IPS-NIHi11 (cell line): ENCODE measurements at places on chromosomes 11 and 22.
A peak's percentile ranks its signal among the peaks of the same experiment; 100 is the strongest.

- DNase-seq = no peak
Observed at GRCh38 chr11:1520663-1521267, 34.2 kb upstream of the MOB2 start.

DNA sequence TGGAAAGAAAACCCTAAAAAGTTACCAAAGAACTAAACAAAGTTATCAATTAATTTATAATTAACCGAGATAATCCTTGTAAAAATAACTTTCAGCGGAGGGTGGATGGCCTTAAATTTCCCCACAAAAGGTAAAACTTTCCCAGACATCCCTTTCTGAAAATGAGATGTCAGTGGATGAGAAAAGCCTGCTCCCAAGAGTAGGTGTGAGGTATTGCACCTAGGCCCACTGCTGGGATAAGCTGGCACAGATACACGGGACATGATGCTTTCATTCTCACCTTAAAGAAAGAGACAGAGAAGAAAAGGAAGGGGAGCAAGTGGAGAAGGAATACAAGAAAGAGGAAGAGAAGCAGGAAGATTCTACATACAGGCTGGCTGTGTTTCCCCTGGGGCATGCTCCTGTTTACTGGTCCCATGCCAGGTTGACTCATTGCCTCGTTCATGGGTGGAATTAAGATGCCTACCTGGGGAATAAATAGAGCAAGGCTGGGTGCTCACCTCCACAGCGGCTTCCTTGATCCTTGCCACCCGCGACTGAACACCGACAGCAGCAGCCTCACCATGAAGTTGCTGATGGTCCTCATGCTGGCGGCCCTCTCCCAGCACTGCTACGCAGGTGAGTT lies at the start of gene SCGB2A2:
Gene SCGB2A2 (plus strand): TSS at position 505 of the 625 bp plus-strand sequence. CDS start 59 bp downstream, at position 564.
- peak; percentile 39 for DNase-seq

DNA sequence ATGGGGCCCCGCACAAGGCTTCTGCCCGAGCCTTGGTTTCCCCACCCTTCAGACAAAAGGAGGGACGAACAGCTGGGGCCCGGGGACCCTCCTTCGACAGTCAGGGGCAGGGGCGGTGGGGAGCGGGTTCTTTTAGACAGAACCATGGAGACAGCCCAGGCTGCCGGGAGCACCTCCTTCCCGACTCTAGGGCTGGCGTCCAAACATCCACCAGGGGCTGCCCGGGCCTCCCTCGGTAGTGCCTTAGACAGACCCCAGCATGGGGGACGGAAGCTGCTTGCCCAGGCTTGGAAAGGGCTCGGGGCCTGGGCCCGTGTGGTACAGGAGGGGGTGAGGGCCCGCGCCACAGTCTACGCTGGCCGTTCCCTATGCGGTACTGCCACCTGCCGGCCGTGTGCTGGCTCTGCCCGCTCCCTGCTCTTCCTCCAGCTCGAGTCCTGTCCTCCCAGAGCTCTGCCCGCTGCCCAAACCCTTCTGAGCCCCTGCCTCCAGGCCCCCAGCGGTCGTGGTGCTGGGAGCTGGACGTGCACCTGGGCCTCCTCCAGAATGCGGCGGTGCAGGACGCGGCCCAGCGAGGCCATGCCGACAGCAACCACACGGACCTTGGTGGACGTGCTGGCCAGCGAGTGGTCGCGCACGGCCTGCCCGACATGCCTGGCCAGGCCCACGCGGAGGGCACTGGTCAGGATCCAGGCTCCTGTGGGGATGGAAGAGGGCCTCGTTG lies 20.1 kb downstream of the TSSC4 start:
- DNase-seq = peak; percentile 98

- peak; percentile 62 for DNase-seq
Observed at GRCh38 chr22:17199003-17199731, 20.1 kb downstream of the ADA2 start.

DNA sequence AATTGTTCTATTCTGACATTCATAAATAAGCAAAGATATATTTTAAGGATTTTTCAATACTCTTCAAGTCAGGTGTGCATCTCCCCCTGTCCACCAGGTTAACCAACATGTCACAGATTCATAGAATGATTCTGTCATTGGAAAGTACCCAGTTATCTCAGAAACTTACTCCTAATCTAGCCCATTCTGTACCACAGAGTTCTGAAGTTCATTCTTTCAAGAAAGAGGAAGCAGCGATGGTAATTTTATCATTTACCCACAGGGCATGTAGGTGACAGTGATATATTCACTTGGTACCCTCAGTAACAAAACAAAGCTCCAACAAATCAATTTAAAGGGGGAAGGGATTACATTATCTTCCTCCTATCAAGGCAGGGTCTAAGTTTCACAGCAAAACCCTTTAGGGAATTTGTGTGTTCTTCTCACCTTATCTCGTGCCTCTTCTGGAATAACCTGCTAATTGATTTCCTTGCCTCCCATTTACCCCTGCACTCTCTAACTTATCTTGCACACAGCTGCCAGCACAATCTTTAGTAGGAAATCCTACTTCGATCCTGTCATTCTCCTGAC lies 19.0 kb upstream of the MPPED2 start:
- no peak for DNase-seq

GRCh38 chr22:20787223-20787622 lies 13.3 kb downstream of the SERPIND1 start:
- DNase-seq = no peak

DNA sequence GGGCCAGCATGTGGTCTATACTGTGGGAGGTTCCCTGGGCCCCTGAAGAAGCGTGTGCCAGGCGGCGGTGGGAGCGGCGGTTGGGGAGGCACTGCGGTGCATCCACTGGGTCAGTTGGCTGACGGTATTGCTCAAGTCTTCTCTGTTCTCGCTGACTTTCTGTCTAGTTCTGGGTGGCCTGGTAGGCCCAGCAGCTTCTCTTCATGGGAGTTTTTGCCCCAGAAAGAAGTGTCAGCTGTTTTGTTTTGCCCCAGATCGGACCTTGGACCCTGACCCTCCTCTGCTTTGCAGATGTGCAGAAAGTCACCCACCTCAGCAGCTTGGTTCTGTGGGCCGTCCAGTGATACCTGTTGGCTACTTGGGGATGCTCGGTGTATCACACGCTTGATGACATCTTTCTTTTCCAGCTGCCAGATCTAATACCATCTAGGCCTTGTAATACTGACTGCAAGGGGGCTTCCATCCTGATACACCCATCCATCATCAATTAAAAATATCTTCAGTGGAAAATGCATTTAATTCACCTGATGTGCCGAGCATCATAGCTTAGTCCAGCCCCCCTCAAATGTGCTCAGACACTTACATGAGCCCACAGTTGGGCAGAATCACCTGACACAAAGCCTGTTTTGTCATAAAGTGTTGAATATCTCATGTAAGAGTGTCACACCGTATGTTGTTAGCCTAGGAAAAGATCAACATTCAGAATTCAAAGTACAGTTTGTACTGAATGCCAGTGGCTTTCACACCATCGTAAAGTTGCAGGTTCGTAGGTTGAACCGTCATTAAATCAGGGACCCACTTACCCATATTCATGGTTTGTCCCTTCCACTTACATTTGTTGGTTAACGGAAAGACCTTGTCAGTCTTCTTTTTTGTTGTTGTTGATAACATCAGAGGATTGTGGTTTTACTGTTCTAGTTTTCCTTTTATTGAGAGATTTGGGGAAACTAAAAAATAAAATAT lies 13.9 kb downstream of the ZBED4 start:
- DNase-seq = no peak

GRCh38 chr11:116459185-116460045 lies 313.4 kb downstream of the BUD13 start:
- DNase-seq = no peak

- DNase-seq = peak; percentile 94
Observed at GRCh38 chr11:61949169-61950034, 749 bp upstream of the BEST1 start.

DNA sequence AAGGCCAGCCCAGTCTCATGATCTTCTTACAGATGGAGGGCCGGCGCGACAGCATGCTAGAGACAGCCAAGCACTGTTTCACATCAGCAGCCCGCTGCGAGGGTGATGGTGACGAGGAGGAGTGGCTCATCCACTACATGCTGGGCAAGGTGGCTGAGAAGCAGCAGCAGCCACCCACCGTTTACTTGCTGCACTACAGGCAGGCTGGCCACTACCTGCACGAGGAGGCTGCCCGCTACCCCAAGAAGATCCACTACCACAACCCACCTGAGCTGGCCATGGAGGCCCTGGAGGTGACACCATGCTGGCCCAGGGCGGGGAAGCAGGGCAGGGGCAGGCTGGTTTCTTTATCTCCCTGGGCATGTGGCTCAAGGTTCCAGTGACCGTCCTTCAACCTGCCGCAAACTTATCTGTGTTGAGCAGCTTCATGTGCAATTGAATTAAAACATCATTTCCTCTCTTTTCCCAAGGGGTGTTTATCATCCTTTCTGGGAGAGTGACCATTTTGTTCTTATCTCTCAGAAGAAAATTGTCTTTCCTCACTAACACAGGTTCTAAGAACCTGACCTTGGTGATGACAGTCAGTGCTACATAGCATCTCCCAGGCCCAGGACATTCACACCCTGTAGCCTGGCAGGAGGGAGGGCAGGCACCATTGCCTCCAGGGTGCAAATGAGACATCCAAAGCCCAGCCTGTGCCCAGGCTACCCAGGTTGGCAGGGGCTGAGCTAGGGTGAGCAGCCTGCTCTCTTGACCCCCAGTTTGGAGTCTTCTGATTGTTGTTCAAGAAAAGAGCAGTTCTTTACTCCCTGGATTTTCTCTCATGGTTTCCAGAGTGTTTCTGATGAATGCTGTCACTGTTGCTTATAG lies 80.7 kb downstream of the CABIN1 start:
- DNase-seq = no peak

- no peak for DNase-seq
Observed at GRCh38 chr22:43432883-43433415, 21.1 kb downstream of the MPPED1 start.

DNA sequence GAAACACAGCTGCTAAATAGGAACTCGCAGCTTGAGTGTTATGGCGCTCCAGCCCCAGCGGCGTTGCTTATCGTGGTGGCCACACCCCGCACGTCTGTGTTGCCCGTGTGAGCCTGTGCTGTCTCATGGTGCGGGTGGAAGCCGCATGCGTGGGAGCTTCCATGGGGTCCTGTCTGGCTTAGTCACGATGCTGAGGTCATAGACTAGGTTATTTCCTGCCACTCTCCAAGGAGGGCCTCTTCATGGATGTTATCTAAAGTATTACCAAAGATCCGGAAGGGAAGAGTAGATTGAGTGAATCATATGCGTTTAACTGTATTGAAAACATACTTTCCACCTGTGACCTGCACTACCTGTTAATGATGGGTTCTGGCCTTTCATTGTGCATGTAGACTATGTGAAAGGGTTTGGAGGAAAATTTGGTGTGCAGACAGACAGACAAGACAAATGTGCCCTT lies 21.7 kb downstream of the CTTN start:
- DNase-seq = no peak

- DNase-seq = peak; percentile 54
Observed at GRCh38 chr11:28674433-28675103, 566.4 kb downstream of the METTL15 start.

GRCh38 chr22:34808618-34809017 lies 257.3 kb upstream of the ISX start:
- no peak for DNase-seq

DNA sequence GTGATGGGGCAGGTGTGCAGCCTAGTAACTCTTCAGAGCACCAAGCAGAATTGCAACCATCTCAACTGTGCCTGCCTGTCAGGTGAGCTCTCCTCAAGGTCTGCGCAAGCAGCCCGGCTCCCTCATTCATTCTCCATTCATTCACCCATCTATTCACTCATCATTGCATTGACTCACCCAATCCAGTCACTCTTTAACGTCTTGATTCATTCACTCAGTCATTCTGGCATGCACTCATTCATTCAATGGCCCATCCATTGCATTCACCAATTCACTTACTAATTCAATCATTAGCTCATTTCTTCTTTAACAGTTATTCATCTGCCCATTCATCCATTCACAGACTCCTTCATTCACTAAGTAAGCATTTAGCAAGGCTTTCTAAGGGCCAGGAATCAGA lies 111.8 kb downstream of the PDE2A start:
- no peak for DNase-seq

- DNase-seq = no peak
Observed at GRCh38 chr11:68436162-68436888, 24.2 kb upstream of the PPP6R3 start.

DNA sequence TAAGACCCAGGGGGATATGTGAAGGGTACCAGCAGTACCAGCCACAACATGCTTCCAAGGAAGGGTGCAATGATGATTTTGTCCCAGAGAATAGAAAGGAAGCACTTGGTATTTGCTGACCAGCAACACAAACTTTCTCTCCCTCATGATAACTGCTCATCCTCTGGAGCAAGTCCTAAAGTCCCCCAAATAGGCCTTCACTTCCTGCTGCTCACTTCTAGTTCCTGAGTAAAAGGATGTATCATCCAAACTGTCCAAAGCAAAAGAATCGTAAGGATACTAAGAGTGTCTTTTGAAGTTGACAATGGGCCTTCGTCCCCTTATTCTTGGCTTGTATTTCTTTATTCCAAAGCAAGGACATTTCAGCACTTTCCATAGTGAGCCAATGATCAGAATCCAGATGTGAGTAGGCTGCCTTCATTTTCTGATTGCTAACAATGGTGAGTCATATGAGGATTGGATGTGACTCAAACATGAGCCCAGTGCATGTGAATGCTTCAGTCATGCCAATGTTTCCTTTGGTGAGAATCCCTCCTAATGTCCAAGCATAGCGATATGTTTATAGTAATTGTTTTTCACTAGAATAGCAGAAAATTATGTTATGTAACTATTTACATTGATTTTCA lies 243.4 kb upstream of the POU2AF2 start:
- no peak for DNase-seq

- DNase-seq = no peak
Observed at GRCh38 chr22:44582016-44582415, 84.0 kb upstream of the RTL6 start.

- DNase-seq = peak; percentile 77
Observed at GRCh38 chr11:67389477-67389876, 2.3 kb upstream of the RAD9A start.

DNA sequence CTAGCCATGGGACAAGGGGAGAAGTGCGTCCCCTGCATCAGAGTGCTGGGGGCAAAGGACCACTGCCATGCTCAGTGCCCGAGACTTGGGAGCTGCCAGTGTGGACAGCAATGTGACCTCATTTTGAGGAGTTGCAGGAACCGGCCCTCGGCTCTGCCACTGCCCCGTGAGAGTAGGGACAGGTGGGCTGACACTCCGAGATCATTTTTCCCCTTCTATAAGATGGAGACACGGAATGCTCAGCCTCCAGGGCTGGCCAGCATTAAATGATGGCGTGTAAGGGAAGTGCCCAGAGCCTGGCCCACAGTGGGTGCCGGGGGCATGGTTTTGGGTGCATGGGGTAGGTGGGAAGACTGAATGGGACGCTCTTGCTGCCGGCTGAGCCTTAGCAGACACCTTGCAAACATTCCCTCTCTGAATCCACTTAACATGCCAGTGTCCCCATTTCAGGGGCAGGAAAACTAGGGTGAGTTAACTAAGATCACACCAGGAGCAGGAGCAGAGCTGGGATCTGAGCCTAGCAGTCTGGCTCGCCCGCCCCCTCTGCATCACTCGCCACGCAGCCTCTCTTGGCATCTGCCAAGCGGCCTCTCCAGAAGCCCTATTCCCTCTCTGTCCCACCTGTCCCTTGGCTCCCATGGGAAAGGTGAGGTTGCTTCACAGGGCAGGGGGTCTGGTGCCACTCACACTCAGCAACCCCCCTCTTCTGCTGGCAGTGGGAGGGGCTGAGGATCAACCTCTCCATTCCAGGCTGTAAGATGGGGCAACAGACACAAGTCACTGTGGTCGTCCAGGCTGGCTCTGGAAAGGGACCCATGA lies 13.6 kb downstream of the NPTXR start:
- no peak for DNase-seq
